ENCODE measurements at places on chromosomes 3 and 15.

DNA sequence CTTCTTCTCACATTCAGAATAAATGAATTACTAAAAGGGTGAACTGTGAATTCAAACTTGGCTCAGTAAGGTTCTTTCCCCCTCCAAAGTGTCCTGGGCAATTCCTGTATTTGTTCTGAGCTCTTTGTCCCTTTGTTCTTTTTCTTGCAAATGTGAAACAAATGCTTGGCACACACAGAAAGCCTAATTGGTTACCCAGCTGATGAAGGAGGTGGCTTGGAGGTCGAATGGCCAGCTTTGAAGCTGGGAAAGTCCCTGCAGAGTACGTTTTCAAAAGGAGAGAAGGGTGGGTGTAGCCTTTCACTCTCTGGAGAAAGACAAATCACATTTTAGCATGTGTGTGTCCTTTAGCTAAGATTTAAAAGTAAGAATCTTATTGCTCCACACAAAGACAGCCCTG lies 154.4 kb downstream of the PEX5L start:
- no peak for DNase-seq

DNA sequence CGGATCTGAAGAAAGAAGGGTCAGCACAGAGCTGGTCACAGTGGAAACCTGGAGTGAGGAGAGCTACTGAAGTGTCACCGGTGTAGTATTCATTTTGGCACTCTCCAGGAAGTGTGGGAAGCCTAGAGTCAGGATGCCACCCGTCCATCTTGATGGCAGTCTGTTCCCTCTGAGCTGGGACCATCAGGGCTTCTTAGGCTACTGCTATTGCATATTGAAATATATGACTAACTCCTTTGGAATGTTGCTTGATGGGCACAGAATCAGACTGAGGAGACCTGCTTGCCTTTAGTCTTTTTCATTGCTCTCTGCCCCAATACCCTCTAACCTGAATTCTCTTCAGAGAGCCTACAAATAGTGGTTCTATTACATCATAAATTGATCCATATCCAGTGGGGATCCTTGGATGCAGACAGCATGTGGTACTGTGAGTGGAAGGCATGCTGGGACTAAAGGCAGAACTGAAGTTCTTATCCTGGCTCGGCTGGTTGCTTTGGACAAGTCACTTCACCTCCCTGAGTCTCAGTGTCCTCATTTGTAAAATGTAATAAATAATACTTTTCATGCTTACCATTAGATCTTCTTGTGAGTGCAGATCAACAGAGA lies 143.5 kb downstream of the PDE8A start:
- DNase-seq, result peak; percentile 50

GRCh38 chr3:61595826-61596225 lies 34.5 kb downstream of the PTPRG start:
- DNase-seq, result peak; percentile 18

DNA sequence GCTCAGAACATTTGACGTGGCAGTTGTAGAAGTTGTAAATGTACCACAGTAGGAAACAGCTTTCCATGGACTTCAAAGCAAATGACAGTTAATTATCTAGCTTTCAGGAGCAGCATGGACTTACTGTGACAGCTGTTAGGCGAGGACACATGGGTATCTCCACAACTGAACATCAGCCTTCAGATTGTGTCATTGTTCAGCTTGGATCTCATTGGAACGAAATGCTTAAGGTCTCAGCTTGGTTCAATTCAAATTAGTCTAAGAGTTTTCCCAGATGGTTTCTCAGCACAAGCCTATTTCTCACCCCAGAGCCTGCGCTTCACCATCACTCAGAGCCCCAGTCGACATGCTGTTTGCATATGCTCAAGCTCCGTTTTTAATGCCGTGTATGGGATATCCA lies 21.1 kb upstream of the GYG1 start:
- DNase-seq, result no peak

Data from GM23248 (cell line).